Astrocyte of the spinal cord (primary cell): ENCODE measurements at places on chromosomes 7 and 10.
A peak's percentile ranks its signal among the peaks of the same experiment; 100 is the strongest.

- DNase-seq: peak; percentile 45
Measured at GRCh38 chr10:688312-689120, 952 bp downstream of the DIP2C start.

DNA sequence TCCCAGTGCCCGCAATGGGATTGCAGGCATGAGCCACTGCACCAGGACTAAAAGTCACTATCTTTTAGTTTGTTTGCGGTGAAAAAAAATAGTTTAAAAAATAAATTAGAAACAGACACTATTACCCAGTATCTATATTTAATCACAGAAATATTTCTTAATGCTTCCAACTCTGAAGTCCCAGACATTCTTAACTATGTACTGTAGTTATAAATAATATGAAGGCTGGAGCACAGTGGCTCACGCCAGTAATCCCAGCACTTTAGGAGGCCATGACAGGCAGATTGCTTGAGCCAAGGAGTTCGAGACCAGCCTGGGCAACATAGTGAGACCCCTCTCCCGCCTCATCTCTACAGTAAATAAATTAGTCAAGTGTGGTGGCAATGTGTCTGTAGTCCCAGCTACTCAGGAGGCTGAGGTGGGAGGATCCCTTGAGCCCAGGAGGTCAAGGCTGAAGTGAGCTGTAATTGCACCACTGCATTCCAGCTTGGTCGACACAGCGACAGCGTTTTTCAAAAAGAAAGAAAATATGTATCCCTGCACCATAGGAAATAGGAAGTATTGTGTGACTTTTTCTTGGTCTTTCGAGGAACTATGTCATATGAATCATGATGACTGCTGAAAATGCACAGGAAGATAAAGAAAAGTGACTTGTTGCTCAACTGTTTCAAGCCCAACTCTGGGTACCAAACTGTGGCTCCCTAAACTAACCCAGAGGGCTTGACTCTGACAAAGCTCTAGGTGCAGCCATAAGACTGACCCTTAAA lies 74.9 kb upstream of the STEAP1B start:
- no peak for DNase-seq

DNA sequence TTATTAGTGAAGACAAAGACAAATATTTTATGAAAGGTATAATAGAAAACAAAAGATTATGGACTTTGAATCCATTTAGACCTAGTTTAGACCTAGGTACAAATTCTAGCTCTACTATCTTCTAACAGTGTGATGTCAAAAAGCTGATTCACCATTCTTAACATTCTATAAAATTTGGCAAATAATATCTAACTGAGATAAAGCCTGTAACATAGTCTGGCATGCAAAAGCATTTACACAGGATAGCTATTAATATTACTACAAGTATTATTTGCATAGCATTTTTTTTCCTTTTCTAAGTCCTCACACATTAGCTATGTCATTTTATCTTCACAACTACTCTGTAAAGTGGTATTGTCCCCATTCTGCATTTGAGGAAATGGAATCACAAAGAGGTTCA lies 179.6 kb upstream of the LRRTM3 start:
- DNase-seq: no peak

DNA sequence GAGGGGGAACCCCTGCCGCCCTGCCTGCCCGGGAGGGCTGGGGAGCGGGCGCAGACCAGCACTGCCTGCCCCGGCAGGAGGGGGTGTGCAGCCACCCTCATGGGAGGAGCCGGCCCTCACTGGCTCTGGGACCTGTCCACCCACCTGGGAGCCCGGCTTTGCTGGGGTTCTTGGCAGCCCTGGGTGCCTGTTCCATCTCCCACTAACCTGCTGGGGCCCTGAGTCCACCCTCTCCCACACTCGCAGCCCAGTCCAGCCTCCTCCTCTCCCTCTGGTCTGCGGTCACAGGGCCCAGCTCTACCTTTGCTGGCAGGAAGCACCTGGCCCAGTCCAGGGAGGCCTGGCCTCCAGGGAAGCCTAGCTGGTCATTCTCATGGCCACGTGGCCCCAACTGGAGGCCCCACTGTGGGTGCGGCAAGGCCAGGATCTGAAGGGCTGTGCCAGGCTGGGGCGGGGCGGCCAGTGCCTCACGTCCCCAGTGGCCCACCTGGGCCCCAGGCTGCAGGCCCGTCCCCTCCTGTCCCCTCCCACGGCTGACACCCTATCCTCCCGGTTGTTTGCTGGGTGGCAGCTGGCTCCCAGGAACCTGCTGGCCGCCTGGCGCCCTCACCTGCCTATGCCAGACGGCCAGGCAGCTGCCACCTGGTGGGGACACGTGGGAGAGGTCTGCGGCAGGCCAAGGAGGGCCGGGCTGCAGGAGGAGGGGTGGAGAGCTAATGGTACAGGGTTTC lies at the start of gene TMEM184A:
TMEM184A (minus strand) TSS at position 393 of the 731 bp plus-strand sequence. CDS start 721 bp downstream, outside the sequence.
- DNase-seq: no peak

GRCh38 chr7:138023618-138024342 lies 21.9 kb upstream of the CREB3L2 start:
- no peak for DNase-seq

GRCh38 chr7:156680281-156680680 lies 39.7 kb downstream of the RNF32 start:
- DNase-seq: peak; percentile 79
